ENCODE measurements at places on chromosomes 11 and 22. TPM values are rescaled to one million over a fixed set of nuclear protein-coding genes. Genes with fewer than 3 reads are reported as not detected.

RASL10A gene
- total RNA-seq: 0.32 TPM

GTF2H1 gene
- 44.6 TPM for total RNA-seq

OR8D4 gene
- not detected for total RNA-seq

DNA sequence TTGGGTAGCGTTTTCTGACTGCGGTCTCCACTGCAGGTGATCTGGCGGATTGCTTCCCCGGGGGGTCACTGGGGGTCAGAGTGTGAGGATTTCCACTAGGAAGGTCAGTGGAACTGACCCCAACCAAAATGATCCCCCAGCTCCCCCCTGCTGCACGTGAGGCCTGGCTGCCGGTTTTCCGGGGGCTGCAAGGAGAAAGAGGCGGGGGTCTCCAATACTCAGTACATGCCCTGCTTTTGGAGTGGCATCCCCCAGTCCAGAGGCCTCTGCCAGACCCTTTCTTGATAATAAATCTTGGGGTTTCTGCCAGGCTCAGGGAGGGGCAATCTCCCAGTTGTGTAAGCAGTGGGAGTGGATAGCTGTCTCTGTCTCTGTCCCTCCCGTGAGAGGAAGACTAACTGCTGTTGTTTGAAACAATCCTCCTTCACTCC is 71.5 kb upstream of the RTL6 start:
- DNase-seq: no peak

- DNase-seq: no peak
Observed at GRCh38 chr22:17266251-17266971, 47.2 kb upstream of the ADA2 start.

- no peak for DNase-seq
Observed at GRCh38 chr11:20342347-20343141, 21.0 kb upstream of the HTATIP2 start.

Measured in GM12878 (cell line).